Left lung (tissue), 14 donors: ENCODE measurements at places on chromosomes 4 and X. TPM values are rescaled to one million over a fixed set of nuclear protein-coding genes. Genes with fewer than 3 reads are reported as not detected.
A peak's percentile ranks its signal among the peaks of the same experiment; 100 is the strongest.

GRCh38 chrX:19188566-19188965 lies 66.3 kb upstream of the ADGRG2 start:
- no peaks in the 10 kb centered on the region for H3K36me3 ChIP-seq
- H3K4me1 ChIP-seq = no peaks in the 10 kb centered on the region
- no peak overlapping the region for H3K27ac ChIP-seq

DNA sequence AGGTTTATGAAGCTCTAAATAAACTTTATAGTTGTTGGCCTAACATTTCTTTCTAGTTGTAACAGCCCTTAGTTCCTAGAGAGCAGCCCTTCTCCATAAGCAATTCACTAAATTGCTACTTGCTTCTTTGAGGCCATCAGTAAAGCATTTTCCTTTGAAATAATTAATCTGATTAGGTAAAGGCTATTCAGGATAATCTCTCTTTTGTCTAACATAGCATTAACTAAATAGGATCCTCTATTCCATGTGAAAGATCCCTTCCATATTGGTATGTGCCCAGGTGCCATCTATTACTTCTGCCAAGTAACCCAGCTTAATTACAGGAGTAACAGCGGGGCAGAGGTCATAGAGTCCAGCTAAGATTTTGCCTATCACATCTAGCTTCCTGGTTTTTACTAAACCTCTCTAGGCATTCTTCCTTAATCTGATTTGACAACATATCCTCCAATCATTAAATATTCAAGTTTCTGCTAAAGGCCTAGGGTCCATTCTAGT lies 1408.0 kb downstream of the PCDH18 start:
- no peak for DNase-seq
- no peak overlapping the region for H3K27ac ChIP-seq
- H3K4me1 ChIP-seq = no peaks in the 10 kb centered on the region
- H3K36me3 ChIP-seq = no peaks in the 10 kb centered on the region
- no peak overlapping the region for H3K4me3 ChIP-seq

DNA sequence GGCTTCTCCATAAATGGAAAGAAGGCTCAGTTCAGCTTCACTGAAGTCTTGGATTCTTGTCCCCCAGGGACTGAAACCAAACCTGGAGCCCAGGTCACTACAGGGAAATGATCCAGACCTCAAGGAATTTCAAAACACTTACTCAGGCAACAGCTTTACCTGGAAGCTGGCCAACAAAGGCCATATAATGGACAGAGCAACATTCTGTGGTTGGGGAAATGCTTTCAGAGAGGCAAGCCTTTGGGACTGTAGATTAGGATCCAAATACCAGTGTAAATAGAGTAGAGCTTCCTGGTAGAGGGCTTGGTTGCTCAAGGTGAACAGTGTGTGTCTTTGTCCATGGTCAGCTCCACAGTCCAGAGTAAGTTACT lies 57.0 kb upstream of the PROM1 start:
- no peak for DNase-seq
- no peak overlapping the region for H3K27ac ChIP-seq
- no peaks in the 10 kb centered on the region for H3K36me3 ChIP-seq
- H3K4me1 ChIP-seq = no peaks in the 10 kb centered on the region
- H3K4me3 ChIP-seq = no peak overlapping the region
- H3K27me3 ChIP-seq = no peaks in the 10 kb centered on the region

DNA sequence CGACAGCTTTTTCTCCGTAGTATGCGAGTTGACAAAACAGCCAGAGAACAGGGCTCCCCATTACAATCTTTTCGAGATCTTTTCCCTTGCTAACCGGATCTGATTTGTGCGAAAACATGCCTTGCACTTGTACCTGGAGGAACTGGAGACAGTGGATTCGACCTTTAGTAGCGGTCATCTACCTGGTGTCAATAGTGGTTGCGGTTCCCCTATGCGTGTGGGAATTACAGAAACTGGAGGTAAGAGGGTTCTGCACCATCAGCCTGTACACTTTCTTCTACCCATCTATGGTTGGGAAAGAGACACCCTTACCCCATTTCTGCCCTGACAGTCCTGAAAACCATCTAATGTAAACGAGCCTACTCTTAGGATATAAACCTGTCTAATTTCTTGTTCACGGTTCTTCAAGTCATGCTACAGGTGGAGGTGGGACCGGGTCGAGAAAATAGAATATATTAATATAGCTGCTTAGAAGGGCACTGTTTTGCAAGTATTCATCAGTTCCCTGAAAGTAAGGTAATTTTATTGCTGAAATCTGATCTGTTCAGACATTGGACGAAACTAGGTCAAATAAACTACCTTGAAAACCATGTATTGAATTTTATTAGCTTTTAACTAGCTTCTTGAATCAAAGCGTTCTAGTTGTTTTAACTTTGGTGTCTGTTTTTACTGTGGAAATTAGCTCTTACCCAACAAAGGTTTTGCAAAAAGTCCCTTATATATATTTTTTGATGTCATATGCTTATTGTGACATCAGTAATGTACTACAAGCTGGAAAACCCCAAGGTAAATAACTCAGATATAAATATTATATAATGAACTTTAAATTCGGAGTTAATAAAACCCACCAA lies 869 bp downstream of the TMEM184C start:
- peaks cover 10% of the 10 kb centered on the region for H3K4me1 ChIP-seq
- H3K27me3 ChIP-seq = no peaks in the 10 kb centered on the region

DNA sequence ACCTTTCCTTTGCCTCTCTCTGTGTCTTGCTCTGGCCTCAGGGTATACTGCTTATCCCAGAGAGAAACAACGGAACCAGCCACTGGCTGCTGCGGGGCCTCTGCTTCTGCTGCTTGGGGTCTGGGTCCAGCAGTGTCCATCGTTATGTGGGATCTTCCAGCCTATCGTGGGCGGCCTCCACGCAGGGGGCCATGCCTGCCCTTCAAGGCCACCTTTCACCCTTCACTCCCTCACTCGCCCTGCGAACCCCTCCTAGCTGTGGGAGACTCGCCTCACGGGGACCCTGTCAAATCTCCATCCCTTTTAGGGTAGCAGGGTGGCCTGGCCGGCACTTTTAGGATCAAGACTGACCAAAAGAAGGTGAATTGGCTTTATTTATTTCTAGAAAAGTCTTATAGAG lies 19.3 kb upstream of the ABLIM2 start:
- H3K27ac ChIP-seq = no peak overlapping the region
- no peaks in the 10 kb centered on the region for H3K27me3 ChIP-seq
- no peak overlapping the region for H3K4me3 ChIP-seq
- no peaks in the 10 kb centered on the region for H3K36me3 ChIP-seq
- no peak for DNase-seq

The PGM2 gene
- total RNA-seq = 27.9 TPM

The LDB2 gene
- 37.7 TPM for total RNA-seq

The ERAS gene
- total RNA-seq = not detected

- no peak for DNase-seq
- H3K27ac ChIP-seq = no peak overlapping the region
- no peak overlapping the region for H3K4me3 ChIP-seq
- no peaks in the 10 kb centered on the region for H3K36me3 ChIP-seq
These were observed 11.5 kb downstream of the NDP start for GRCh38 chrX:43961699-43962098.

The UGT2B10 gene
- total RNA-seq = not detected

DNA sequence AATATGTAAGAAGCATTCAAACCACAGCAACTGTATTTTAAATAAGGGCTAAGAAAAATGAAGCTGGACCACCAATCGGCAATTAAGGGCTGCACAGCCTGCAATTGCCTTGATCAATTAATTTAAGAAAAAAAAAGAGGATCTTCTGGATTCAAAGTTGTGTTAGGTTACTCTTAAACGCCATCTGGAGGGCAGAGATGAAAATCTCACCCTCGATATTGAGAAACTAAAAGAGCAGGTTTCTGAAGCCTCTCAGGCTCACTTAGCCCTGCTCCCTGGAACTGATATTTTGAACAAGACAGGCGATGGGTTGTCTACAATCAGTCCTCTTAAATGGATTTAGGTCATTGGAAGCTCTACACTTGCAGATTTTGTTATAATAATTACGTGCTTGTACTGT lies 579.4 kb downstream of the GRXCR1 start:
- no peak for DNase-seq
- H3K4me1 ChIP-seq = no peaks in the 10 kb centered on the region
- no peaks in the 10 kb centered on the region for H3K27me3 ChIP-seq

DNA sequence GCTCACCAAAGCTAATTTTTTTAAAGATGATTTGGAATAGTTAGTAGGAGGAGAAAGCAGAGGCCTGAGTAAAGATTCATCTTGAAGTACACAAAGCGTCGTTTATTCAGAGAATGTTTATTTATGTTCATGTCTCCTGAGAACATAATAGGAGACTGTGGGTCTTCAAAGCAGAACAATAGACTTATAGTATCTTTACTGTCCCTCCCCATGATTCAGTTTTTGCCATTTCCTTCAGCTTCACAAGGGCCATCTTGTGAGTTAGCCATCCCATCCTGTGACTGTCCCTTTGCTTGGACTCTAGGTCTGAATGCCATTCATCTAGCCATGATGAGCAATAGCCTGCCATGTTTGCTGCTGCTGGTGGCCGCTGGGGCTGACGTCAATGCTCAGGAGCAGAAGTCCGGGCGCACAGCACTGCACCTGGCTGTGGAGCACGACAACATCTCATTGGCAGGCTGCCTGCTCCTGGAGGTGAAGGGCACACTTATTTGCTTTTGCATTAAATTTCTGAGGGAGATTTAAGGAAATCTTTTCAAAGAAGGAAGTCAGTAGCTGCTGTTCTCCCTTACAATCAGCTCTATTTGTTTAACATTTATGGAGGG lies 105.8 kb downstream of the NFKB1 start:
- no peaks in the 10 kb centered on the region for H3K36me3 ChIP-seq
- H3K27ac ChIP-seq = no peak overlapping the region
- no peaks in the 10 kb centered on the region for H3K27me3 ChIP-seq
- peak; percentile 68 for DNase-seq
- H3K4me1 ChIP-seq = peaks cover 3% of the 10 kb centered on the region

- H3K36me3 ChIP-seq = no peaks in the 10 kb centered on the region
- no peak overlapping the region for H3K27ac ChIP-seq
- H3K4me3 ChIP-seq = no peak overlapping the region
These were observed 120.6 kb upstream of the MBNL3 start for GRCh38 chrX:132609362-132609848.

GRCh38 chr4:86993909-86994681 lies 59.3 kb downstream of the AFF1 start:
- H3K27me3 ChIP-seq = no peaks in the 10 kb centered on the region
- peaks cover 19% of the 10 kb centered on the region for H3K4me1 ChIP-seq
- H3K36me3 ChIP-seq = no peaks in the 10 kb centered on the region
- DNase-seq = no peak
- H3K4me3 ChIP-seq = no peak overlapping the region
- H3K27ac ChIP-seq = peak overlapping the region; percentile 57

The SLC2A9 gene
- 10.6 TPM for total RNA-seq

GRCh38 chr4:177367336-177367735 lies 57.7 kb downstream of the NEIL3 start:
- H3K4me3 ChIP-seq = no peak overlapping the region
- no peaks in the 10 kb centered on the region for H3K4me1 ChIP-seq
- no peak for DNase-seq
- H3K27me3 ChIP-seq = no peaks in the 10 kb centered on the region

- DNase-seq = peak; percentile 94
- H3K27ac ChIP-seq = peak within 1 kb of the TSS; percentile 72
- peaks cover 11% of the 10 kb centered on the region for H3K4me1 ChIP-seq
These were observed at the start of gene OSTC for GRCh38 chr4:108650212-108651013. Gene OSTC (plus strand): TSS chr4:108650599. CDS start chr4:108650656, 57 bp downstream.

DNA sequence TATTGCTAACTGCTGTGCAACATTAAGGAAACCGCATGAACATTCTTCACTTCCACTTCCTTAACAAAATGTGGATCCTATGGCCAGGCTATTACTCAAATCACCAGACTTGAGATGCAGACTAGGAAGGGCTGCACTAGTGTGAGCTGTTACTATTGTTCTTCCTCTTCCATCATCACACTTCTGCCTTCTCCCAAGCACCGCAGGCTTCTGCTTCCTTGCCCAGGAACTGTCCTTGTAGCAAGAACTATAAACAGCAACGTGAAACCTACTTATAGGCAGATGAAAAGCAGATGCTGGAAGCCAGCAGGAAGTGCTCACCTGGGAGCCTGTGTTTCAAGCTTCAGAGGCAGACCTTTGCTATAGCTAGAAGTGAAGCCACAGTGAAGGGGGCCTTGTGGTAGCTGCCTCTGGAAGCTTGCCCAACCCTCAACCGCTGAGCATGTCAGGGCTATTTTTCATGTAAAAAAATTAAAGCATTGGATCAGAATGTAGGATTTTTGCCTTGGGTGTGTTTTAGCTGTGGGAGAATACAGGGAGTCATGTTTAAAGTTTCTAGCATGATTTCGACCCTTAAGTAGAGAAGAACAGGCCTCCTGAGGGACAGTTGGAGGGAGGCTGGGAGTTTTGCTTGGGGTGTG lies 43.9 kb downstream of the CLNK start:
- no peaks in the 10 kb centered on the region for H3K27me3 ChIP-seq
- DNase-seq = no peak
- peak overlapping the region; percentile 37 for H3K27ac ChIP-seq
- H3K4me3 ChIP-seq = no peak overlapping the region
- no peaks in the 10 kb centered on the region for H3K36me3 ChIP-seq

The XKRX gene
- 7.4 TPM for total RNA-seq

GRCh38 chr4:42954963-42955669 lies 62.6 kb downstream of the GRXCR1 start:
- H3K27ac ChIP-seq = no peak overlapping the region
- DNase-seq = no peak
- no peaks in the 10 kb centered on the region for H3K36me3 ChIP-seq
- no peak overlapping the region for H3K4me3 ChIP-seq
- H3K27me3 ChIP-seq = no peaks in the 10 kb centered on the region
- no peaks in the 10 kb centered on the region for H3K4me1 ChIP-seq

The TLR1 gene
- 13.4 TPM for total RNA-seq

GRCh38 chr4:174540175-174540574 lies 17.9 kb upstream of the HPGD start:
- no peaks in the 10 kb centered on the region for H3K36me3 ChIP-seq
- H3K27me3 ChIP-seq = no peaks in the 10 kb centered on the region
- H3K4me1 ChIP-seq = no peaks in the 10 kb centered on the region
- H3K4me3 ChIP-seq = no peak overlapping the region
- no peak overlapping the region for H3K27ac ChIP-seq

The NXF3 gene
- total RNA-seq = 3.6 TPM

- no peaks in the 10 kb centered on the region for H3K4me1 ChIP-seq
- no peak overlapping the region for H3K27ac ChIP-seq
- no peak overlapping the region for H3K4me3 ChIP-seq
- no peaks in the 10 kb centered on the region for H3K27me3 ChIP-seq
- H3K36me3 ChIP-seq = no peaks in the 10 kb centered on the region
These were observed 100.0 kb downstream of the ATP11C start for GRCh38 chrX:139832718-139833309.

- H3K4me1 ChIP-seq = no peaks in the 10 kb centered on the region
- H3K27me3 ChIP-seq = no peaks in the 10 kb centered on the region
- no peak for DNase-seq
- no peak overlapping the region for H3K27ac ChIP-seq
These were observed 29.6 kb downstream of the LEF1 start for GRCh38 chr4:108139089-108139488.

The ALG13 gene
- total RNA-seq = 46.5 TPM

GRCh38 chr4:8050555-8051206 lies 107.9 kb downstream of the ABLIM2 start:
- no peak overlapping the region for H3K4me3 ChIP-seq
- no peaks in the 10 kb centered on the region for H3K27me3 ChIP-seq

- H3K4me1 ChIP-seq = no peaks in the 10 kb centered on the region
- peak; percentile 29 for DNase-seq
- H3K27me3 ChIP-seq = no peaks in the 10 kb centered on the region
- H3K4me3 ChIP-seq = no peak overlapping the region
- no peak overlapping the region for H3K27ac ChIP-seq
These were observed 116.7 kb downstream of the CPXCR1 start for GRCh38 chrX:88863726-88864125.

The NOA1 gene
- total RNA-seq = 11.3 TPM

GRCh38 chr4:126583509-126583908 lies 1049.2 kb upstream of the INTU start:
- no peaks in the 10 kb centered on the region for H3K27me3 ChIP-seq
- no peaks in the 10 kb centered on the region for H3K4me1 ChIP-seq
- H3K27ac ChIP-seq = no peak overlapping the region
- H3K36me3 ChIP-seq = no peaks in the 10 kb centered on the region
- DNase-seq = no peak
